COR-L47 (cell line): ENCODE measurements at places on chromosomes 1 and 21.

DNA sequence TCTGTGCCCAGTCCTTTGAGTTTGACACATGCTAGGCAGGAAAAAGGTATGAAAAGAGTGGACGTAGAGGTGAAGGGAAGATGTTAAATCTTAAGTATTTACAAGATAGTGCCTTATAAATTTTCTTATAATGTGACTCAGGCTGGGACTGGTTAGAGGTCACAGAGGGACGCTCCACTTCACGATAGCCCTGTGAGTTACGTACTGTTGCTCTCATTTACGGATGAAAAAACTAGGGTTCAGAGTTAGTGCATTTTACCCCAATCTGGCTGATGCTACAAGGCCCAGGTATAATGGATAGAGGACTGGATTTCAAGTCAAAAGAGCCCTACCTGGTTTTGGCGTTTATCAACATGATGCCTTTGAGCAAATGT lies 1.4 kb upstream of the TUT4 start:
- DNase-seq: no peak

DNA sequence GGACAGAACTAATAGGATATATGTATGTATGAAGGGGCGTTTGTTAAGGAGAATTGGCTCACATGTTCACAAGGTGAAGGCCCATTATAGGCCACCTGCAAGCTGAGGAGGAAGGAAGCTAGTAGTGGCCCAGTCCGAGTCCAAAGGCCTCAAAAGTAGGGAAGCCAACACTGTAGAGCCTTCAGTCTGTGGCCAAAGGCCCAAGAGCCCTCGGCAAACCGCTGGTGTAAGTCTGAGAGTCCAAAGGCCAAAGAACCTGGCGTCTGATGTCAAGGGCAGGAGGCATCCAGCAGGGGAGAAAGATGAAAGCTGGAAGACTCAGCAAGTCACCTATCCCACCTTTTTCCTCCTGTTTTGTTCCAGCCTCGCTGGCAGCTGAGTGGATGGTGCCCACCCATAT lies 24.5 kb downstream of the BACH1 start:
- no peak for DNase-seq

GRCh38 chr1:9473032-9473807 lies 66.0 kb upstream of the SLC25A33 start:
- peak; percentile 84 for DNase-seq

DNA sequence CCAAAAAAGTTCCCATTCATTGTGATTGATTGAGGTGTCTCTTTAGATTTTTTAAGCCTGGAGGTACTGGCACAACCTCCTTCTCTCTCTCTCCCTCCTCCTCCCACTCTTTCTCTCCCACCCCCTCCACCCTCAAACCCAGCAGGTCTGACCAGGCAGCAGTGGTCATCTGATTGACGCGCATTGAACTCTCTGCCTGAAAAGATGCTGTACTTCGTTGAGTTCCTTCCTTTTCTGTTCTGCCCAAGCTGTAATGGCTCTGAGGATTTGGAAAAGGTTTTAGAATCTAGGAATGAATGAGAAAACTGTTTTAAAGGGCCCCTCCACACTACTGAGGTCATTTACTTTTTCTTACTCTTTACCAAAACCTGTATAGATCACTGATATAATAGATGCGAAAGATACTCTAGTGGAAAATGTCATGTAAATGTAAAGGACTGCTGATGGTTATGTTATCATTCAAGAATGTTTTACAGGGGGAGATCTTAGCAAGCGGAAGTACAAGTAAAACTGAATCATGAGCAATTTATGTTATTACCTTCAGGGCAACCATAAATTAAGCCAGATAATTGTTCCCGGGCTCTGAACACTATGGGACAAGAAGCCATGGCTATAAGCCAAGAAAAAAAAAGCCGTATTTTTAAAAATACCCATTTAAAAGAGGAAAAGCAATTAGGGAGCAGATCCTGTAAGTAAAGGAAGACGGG lies 25.2 kb upstream of the DYRK1A start:
- no peak for DNase-seq

GRCh38 chr1:92317836-92318493 lies 19.1 kb downstream of the RPAP2 start:
- DNase-seq: no peak

- DNase-seq: no peak
These were observed 76.2 kb downstream of the NFIA start for GRCh38 chr1:61158591-61158990.

DNA sequence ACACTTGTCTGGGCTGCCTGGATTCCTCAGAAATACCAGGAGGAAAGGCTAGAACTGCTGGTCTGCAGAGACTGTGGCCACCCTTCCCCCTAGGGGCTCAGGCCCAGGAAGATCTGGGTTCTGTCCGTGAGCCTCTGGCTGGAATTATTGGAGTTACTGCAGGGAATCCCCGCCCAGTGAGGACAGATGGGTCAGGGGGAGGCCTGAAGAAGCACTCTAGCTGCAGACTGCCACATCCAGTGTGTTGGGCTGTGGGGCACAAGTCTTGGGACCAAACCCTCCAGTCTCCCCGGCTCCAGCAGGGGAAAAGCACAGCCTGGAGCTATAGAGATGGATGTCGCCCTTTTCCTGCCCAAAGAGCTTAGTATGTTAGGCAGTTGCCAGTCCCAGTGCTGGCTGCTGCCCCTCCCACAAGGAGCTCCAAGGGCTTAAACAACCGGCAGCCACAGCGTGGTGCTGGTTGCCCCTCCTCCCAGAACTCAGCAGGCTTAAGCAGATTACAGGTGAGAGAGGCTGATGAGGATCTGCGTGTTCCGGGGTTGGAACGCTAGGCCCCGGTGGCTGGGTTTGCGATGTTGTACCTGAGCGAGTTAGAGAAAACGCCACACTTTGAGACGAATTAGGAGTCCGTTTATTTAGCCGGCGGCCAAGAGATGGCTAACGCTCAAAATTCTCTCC lies 255.5 kb upstream of the LRRC7 start:
- no peak for DNase-seq

DNA sequence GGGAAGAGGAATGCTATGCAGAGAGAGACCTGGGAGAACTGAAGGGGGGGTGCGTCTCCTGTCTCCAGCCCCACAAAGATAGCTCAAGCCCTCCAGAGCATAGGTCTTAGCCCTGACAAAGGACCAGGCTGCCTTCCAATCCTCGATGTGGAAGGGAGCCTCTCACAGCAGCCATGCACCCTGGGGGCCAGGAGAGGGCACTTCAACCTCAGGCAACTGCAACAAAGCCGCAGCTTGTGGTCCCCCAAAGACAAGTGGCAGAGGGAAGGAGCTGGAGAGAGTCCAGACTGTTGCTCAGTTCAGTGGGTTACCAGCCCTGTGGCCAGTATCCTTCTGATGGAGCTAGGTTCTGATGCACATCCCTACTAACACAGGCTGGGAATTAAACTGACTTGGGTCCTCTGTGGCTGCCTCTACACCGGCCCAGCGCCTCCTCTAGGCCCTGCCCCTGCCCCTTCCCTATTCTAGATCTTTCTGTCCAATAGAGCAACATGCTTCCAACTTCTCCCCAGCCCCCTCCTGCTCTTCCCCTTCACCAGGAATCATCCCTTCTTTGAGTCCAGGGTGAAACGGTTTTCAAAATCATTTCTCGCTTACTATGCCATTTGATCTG lies 100.7 kb upstream of the SPATA6 start:
- DNase-seq: peak; percentile 82

DNA sequence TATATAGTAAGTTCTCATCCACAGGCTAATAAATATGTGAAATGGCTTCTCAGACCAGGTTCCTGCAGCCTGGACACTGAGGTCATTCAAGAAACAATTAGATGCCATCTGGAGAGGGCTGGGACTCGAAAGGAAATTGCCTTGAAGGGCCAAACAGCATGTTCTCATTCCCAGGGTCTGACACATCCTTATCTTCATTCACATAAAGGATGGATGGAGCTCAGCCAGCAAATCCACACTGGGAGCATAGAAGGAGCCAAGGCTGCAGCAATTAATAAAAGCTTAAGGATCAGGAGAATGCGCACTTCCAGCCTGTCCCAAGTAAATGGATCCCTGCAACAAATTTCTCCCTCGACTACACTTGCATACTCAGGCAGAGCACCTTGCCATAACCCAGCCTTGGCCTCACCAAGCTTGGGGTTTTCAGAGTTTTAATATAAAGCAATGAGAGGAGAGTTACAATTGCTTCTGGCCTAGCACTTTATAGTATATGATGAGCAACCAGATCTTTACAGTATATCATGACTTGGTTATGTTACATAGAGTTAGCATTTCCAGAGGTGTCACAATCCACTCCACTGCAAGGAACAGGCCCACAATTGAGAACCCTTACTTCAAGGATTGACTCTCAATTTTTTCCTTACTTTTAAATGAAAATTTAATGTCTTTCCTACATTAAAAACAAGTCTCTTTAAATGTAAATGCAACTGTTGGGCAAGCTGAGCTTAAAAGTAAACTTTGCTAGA lies 55.9 kb downstream of the BCAR3 start:
- DNase-seq: no peak

DNA sequence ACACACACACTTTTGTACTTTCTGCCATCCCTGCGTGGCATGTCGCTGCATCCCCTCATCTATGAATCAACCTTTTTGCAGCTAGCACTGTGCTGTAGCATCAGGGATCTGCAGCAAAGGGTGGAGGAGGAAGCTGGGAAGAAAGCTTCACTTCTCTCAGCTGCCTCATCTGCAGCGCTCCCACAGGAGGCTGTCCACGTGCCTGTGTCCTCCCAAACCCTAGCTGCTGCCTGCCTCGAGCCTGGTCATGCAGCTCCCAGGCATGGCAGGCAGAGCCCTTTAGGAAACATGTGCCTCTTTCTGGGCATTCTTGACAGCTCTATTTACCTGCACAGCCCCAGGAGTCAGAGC lies 262.1 kb upstream of the SGIP1 start:
- DNase-seq: no peak

DNA sequence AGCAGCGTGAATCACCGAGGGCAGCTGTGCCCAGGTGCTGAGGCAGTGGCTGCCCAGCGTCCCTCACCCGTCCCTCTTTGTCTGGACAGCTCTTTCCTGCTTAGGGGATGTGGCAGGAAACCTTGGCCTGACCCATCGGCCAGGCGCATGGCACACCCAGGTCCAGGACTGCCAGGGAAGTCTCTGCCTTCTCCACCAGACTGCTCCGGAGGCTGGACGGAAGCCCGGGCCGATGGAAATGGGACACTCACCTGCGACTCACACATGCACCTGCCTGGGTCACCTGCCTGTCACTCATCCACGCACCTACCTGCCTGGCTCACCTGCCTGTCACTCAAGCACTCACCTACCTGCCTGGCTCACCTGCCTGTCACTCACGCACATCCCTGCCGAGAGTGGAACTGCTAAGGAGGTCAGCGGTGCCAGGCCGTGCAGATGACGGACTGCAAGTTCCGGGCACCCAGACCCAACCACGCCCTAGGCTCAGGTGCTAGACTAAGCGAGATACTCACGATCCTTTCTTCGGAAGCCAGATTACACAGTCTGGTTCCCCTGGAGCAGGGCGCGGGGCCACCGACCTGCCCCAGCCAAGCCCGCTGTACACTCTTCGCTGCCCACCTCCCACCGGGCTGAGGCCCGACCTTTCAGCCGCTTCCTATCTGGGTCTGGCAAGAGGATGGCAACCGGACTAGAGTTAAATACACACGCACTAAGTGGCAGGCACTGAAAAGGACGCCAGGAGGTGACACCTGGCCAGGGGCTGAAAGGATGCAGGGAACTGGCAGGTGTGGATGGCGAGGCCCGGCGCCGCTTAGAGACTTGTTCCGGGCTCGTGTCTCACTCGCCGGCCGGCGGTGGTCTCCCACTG lies 1.1 kb downstream of the UBE2J2 start:
- DNase-seq: peak; percentile 15

- DNase-seq: peak; percentile 41
These were observed 1.2 kb downstream of the SCAF4 start for GRCh38 chr21:31730712-31731055.

DNA sequence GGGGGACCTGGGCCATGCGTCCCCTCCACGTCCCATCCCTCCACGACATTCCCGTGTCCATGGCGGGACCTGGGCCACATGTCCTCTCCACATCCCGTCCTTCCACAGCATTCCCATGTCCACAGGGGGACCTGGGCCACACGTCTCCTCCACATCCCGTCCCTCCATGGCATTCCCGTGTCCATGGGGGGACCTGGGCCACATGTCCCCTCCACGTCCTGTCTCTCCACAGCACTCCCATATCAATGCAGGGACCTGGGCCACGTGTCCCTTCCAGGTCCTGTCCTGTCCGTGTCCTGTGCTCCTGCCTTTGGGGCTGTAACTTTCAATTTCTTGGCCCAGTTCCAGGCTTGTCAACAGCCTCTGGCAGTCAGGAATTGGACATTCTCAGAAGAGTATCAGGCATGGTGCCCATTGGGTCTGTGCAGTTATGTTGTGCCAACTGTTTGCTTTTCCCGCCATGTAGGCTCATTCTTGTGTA lies 47.1 kb downstream of the WNT9A start:
- no peak for DNase-seq

- no peak for DNase-seq
These were observed 197.9 kb upstream of the SGIP1 start for GRCh38 chr1:66335859-66336640.

DNA sequence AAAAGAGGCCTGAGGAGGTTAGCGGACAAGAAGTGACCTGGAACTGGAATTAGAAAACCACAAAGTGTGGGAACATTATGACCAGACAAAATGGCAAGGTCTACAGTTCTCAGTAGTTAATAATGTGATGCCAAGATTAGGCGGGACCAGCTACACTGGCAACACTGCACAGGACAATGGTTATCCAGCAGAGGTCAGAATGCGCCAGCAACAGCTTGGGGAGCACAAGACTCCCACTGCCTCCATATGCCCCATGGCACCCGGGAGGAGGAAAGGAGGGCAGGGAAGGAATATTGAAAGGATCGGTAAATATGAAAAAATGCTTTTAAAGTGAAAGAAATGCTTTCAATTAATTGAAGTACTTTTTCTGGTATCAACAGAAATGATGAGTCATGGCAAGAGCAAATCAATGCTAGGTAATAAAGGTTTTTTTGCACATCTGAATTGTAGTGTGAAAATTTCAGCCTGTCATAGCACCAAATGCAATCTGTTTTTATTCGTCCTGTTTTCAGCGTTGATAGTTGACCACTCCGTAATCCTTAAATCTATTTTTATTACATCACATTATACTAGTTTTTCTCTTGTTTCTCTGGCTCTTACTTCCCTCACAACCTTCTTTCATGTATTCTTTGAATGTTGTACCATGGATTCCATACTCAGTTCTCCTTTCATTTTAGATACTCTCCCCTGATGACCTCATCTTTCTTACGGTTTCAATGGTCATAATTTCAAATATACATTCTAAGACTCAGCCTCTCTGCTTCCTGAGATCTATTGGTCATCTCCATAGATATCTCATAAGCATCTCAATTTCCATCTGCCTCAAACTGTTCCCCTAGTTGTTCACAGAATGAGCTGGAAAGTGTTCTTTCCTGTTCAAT lies 30.7 kb downstream of the VCAM1 start:
- DNase-seq: no peak

GRCh38 chr1:46302641-46303037 lies 777 bp downstream of the LRRC41 start:
- DNase-seq: no peak

- no peak for DNase-seq
These were observed 15.8 kb upstream of the CENPF start for GRCh38 chr1:214587165-214587564.
